Coronary artery (tissue), 2 donors: ENCODE measurements at places on chromosomes 12 and 14.

DNA sequence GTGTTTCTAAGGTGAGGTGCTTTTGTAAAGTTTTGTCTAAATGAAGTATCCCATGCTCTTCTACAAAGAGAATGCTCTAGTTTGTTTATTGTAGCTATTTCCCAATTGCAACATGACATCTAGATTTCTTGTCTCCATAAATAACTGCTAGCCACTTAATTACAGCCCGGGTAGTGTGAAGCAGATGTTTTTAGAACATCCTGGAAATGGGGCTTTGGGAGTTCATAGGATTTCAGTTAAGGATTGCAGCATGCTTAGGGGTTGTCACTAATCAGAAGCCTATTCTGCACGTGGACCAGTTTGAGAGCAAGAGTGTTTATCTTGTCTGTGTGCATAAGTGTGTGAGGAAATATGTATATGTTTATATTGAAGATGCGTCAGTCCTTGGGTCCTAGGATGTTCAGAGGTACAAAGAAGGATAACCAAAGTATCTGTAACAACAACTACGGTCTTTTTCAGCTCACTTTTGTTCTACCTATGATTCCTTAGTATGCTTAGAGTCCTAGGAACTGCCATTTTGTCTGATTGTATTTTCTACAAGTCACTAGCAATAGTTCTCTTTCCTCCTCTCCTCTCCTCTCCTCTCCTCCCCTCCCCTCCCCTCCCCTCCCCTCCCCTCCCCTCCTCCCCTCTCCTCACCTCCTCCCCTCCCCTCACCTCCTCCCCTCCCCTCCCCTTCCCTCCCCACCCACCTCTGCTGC, 135.3 kb downstream of the ACSS3 start:
- DNase-seq, result no peak

DNA sequence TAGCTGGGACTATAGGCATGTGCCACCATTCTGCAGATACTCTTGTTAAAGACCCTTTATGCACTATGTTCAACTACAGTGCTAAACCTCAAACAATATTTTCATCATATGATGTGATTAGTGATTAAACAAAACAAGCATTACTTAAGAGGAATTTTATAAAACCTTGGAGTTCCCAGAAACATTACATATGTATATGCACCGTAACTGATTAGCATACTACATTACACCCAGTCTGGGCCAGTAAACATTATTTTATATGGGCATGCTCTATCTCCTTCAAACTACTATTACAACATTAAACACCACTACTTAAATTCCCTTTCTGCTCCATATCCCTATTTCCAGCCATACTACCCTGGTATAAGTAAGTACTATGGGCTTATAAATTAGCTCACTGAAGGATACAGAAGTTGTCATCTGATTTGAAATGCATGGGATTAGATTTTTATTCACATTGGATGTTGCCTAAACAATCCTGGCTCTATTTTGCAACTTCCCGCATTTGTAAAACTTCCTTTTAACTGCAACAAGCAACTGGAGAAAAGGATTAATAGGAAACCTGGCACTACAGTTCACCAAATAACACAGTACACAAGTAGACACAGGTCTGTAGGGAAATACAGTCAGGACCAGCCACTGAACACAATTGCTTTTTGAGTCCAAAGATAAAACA, 205.8 kb downstream of the MED13L start:
- no peak for DNase-seq

- no peak for DNase-seq
Observed at GRCh38 chr12:108933949-108934348, 54.1 kb downstream of the DAO start.

DNA sequence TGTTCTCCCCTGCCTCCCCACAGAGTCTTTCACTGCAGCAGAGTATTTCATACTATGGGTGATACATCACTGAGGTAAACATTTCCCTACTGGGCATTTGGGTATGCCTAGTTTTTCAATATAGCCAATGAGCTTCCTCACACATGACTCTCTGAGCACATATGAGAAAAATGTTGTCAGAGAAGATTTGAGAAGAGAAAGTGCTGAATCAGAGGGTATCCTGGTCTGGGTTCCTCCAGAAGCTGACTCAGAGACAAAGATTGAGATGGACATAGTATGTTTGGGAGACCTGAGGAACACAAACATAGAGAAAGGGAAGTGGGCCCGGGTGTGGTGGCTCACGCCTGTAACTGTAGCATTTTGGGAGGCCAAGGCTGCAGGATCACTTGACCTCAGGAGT, 12.6 kb downstream of the SLC8B1 start:
- no peak for DNase-seq

- no peak for DNase-seq
Observed at GRCh38 chr12:76692846-76693245, 71.1 kb upstream of the ZDHHC17 start.

GRCh38 chr12:132161796-132162507, 17.7 kb downstream of the NOC4L start:
- no peak for DNase-seq

- DNase-seq, result no peak
Observed at GRCh38 chr12:58069268-58069963, 128.0 kb downstream of the ATP23 start.

DNA sequence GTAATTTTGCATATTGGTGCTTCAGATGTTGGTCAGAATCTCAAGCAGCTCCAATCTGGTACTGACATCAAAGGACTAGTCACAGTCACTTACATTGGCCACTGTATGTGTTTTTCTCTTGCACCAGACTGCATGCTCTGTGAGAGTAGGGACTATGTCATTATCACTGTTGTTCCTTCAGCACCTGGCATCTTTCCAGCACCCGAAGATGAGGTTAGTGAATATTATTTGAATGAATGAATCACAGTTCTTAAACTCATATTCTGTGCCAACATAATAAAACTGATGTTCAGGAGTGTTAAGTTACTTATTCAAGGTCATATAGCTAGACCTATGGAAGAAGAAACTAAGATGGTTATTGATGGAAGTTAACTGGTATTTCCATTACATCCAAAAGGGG, 204.5 kb upstream of the TBX3 start:
- DNase-seq, result no peak

GRCh38 chr12:105920161-105920684, 218.5 kb downstream of the NUAK1 start:
- DNase-seq, result no peak

GRCh38 chr12:50934371-50934851, 17.9 kb upstream of the HIGD1C start:
- DNase-seq, result no peak

GRCh38 chr14:59570122-59570521, 6.5 kb downstream of the CCDC175 start:
- no peak for DNase-seq

DNA sequence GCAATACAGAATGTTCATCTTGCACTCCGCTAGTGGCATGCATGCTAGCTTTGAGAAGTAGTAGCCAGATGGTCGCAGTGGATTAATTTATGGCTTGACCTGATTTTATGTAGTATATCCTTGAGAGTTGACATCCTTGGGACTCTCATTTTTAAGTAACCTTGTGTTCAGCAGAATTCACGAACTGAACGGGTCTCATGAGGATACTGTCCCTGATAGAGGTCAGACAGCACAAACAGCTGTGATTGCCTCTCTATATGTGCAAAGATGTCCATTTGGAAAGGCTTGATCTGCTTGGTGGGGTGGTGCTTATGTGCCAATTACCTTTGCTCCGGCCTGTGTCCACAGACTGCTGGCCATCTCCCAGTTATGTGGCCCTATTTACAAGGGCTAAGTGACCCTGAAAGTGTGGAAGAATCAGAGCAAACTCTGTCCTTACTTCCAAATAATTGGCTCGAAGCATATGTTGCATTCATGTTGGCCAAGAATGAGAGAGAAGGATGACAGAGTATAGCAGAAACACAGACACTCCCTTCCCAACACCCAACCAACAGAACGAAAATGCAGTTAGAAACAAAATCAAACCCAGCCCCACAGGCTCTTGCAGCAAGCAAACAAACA, 167.1 kb downstream of the CRADD start:
- no peak for DNase-seq

- DNase-seq, result no peak
Observed at GRCh38 chr12:43028826-43029225, 439.3 kb upstream of the PRICKLE1 start.

GRCh38 chr12:58009405-58010195, 68.2 kb downstream of the ATP23 start:
- DNase-seq, result no peak

DNA sequence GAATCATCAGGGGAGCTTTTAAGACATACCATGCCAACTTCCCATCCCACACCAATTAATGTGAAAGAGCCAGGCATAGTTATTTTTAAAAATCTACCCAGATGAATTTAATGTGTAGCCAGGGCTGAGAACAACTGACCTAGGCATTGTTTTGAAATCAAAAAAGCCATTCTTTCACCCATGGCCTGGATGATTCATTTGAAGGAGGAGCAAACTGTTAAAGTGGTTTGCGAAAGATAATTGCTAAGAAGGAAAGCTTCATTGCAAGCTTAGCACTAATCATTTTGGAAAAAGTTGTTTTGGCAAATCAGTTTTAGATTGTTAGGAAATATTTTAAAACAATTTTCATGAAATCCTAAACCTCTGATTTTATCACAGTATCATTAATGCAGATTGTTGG, 2.1 kb upstream of the GTSF1 start:
- no peak for DNase-seq

DNA sequence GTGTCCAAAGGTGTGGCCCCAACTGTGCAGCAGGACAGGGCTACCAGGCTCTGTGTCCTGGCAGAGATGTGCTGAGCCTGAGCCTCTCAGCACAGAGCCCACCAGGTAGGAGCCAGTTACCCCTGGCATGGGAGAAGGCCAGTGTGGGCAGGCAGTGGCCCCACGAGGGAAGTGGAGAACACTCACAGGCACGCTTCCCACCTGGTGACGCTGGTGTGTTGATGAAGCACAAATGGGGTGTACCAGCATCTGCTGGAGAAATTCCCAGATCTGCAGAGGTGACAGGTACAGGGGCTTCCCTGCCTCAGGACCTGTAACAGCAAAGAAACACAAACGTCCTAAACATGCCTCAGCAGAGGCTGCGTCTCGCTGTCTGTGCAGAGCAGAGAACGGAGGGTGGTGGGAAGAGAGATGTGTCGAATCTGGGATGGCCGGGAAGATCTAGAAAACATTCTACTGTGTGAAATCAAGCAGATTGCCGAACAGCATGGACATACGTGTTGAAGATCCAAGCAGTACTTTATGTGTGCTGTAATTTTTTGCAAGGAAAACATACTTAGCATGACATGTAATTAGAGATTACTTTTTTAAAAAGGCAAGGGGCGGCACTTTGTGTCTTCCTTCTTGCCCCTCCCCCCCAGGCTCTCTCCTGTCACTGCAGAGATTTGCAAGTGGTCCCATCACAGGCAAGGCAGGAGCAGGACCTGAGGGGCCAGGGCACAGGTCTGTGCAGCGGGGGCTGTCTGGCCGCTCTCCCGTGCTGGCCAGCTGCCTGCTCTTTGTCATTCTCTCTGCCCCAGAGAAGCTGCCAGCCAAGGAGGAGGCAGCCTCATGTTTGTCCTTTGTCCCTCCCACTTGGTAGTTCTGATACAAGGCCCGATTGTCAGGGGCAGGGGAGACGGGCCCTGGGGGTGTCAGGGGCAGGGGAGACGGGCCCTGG, 17.3 kb downstream of the HIP1R start:
- no peak for DNase-seq

GRCh38 chr14:51954657-51955056, 34.7 kb upstream of the RTRAF start:
- no peak for DNase-seq

GRCh38 chr14:81765651-81766275, 232.1 kb upstream of the SEL1L start:
- DNase-seq, result no peak

DNA sequence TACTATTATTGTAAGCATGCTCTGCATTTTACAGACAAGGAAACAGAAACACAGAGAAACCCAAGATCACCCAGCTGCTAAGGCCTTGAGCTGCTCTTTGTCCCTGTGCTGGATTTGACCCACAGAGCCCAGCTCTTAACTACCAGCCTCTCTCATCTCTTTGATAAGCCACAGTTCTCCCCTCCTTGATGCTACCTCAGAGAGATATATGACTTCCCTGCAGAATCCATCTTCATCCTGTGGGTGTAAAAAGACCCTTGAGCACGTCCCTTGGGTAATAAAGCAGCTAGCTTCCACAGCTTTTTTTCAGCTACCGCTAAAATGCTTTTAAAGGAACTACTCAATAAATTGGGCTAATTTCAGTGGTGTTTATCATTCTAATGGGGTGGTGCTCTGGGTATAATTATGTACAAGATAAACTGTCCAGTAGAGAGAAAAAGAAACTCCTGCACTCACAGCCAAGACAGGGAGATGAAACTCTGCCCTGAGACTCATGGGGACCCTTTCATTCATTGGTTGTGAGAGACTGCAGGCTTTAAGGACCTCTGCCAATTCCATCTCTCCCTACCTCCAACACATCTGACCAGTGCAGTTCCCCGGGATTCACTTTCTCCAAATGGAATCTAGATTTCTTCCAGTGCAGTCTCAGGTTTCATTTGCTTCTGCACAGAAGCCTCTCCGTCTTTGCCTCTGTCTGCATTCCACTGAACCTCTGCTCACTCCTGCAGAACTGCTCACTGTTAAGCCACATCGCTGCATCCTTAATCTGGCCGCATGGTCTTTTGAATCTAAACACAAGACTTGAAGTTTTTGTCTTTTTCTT, 24.7 kb upstream of the NTF3 start:
- no peak for DNase-seq

- no peak for DNase-seq
Observed at GRCh38 chr12:62774794-62775193, 160.2 kb downstream of the PPM1H start.

GRCh38 chr12:12086973-12087692, 16.4 kb downstream of the BCL2L14 start:
- no peak for DNase-seq

DNA sequence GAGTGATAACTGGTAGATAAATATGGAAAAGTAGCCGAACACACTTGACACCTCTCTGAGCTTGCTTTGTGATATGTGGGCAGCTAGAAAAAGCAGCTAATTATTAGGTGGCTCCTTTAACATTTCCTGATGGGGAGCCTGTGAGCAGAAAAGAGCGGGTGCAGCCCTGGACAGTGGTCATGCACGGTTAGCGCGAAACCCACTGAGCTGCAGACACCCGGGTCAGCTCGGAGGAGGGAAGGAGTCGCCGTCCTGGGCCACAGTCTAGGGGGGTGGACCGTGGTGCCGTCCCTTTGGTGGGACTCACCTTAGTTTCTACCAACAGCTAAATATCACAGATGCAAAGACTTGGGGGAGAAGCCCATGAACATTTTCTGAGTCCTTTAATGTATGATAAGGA, 6.6 kb downstream of the COA8 start:
- no peak for DNase-seq

DNA sequence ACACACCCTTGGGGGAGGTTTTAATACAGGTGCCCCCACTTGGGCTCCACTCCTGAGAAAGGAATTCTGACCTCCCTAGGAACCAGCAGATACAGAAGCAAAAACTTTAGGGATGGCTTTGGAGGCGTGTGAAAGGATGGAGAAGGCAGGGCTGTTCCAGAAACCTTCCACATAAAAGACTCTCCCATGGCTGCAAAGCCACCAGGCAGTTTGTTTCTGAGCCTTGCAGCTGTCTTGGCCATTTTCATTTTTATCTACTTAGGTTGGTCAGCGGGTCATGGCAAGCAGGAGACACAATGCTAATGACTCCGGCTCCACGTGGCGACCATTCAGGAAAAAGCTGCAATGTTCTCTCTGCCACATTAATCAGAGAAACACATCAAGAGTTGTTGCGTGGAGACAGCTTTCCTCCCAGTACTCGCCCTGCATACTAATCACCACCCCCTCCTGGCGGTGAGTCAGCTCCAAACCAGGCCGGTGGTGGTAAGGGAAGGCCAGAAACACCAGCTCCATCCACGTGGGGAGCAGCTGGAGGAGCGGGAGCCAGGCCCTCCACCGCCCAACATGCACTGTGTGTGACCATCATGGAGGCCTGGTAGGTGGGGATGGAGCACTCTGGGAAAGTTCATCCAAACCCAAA, 30.9 kb upstream of the IRF2BPL start:
- DNase-seq, result no peak
